Neural crest cell (in vitro differentiated cells): ENCODE measurements at places on chromosomes 12 and 14. TPM values are rescaled to one million over a fixed set of nuclear protein-coding genes. Genes with fewer than 3 reads are reported as not detected.

GRCh38 chr12:46473634-46474329, 101.2 kb upstream of the SLC38A2 start:
- H3K4me1 ChIP-seq, result peaks cover 5% of the 10 kb centered on the region
- no peak for DNase-seq
- no peak overlapping the region for H3K4me3 ChIP-seq
- no peaks in the 10 kb centered on the region for H3K36me3 ChIP-seq

DNA sequence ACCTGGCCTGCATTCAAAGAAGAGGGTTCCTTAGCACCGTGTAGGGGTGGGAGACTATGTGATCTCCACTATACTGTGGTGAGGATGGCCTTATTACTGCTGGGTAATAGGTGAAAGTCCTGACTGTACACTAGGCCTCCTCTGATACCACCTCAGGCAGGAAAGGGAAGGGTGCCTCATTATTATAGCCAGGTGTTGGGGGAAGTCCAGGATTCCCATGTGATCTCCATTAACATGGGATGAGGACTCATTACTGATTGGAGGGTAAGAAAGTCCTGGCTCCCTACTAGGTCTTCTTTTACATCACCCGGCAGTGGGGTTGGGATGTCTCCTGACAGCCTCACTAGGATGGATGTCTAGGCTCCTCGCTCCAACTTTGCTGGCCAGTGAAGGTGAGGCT, 252.1 kb downstream of the LRIG3 start:
- H3K27me3 ChIP-seq, result no peaks in the 10 kb centered on the region
- H3K36me3 ChIP-seq, result peaks cover 6% of the 10 kb centered on the region
- no peak overlapping the region for H3K4me3 ChIP-seq

PRKD1 gene
- 12.4 and 13.5 TPM in 2 replicates for total RNA-seq

DNA sequence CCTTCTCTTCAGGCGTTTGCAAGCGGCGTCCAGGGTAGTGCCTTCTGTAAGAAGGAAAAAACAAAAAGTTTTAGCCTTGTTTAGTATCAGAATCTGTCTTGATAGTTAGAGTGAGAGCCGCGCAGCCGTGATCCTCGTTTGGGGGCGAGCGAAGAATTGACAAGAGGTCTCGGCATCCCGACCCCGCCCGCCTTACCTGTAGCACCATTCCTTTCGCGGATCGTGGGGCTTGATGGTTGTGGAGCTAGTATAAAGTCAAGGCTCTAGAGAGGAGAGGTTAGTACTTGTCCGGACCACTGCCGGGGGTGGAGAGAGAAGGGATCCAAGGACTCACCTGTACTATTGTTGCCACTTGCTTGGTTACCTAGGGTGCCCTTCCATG, 494 bp downstream of the TMTC3 start:
- peaks cover 42% of the 10 kb centered on the region for H3K4me1 ChIP-seq
- H3K4me3 ChIP-seq, result peak overlapping the region; percentile 95
- H3K27me3 ChIP-seq, result no peaks in the 10 kb centered on the region

ESPL1 gene
- total RNA-seq, result 56.3 and 65.8 TPM in 2 replicates

- peaks cover 2% of the 10 kb centered on the region for H3K36me3 ChIP-seq
- no peak for DNase-seq
- H3K4me1 ChIP-seq, result peaks cover 28% of the 10 kb centered on the region
- no peaks in the 10 kb centered on the region for H3K27me3 ChIP-seq
- H3K4me3 ChIP-seq, result no peak overlapping the region
Measured at GRCh38 chr12:42990387-42990786, 400.8 kb upstream of the PRICKLE1 start.

DNA sequence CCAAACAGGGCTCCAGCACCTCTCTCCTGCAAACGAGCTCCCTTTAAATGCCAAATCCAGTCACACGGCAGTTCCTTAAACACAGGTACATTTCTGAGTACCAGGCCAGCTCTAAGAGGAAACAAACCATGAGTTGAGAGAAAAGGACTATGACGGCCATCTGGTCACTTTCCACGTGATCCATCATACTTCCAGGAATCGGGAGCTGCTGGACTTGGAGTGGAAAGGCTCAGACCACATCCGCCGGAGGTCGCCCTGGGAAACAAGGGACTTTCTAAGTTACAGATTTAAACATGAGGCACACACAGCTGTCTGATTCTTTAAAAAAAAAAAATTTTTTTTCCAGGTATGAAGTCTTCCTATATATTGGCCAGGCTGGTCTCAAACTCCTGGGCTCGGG, 39.2 kb downstream of the ACADS start:
- H3K27ac ChIP-seq, result no peak overlapping the region
- no peak for DNase-seq
- H3K4me3 ChIP-seq, result no peak overlapping the region
- peaks cover 18% of the 10 kb centered on the region for H3K36me3 ChIP-seq
- peaks cover 19% of the 10 kb centered on the region for H3K4me1 ChIP-seq

DNA sequence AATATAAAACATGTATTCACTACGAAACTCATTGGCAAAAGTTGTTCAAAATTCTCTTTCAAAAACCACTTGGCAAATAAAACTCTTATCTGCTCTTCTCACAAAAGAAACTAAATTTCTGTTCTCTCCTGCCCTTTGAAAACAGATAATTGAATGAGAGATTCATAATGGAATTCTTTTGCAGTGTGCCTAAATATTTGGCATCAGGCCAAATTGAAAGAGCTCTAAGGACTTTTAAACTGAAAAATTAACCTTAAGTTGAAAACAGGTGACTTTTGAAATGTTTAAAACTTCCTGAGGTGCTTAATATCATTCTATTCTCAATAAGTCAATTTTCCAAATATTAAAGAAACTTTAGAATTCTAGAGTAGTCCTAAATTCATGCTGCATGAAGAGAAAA, 136.4 kb downstream of the FSCB start:
- H3K36me3 ChIP-seq, result no peaks in the 10 kb centered on the region
- no peak overlapping the region for H3K27ac ChIP-seq
- no peaks in the 10 kb centered on the region for H3K27me3 ChIP-seq
- no peaks in the 10 kb centered on the region for H3K4me1 ChIP-seq
- H3K4me3 ChIP-seq, result no peak overlapping the region
- DNase-seq, result no peak

CABP1 gene
- 1.1 and 1.2 TPM in 2 replicates for total RNA-seq

DNA sequence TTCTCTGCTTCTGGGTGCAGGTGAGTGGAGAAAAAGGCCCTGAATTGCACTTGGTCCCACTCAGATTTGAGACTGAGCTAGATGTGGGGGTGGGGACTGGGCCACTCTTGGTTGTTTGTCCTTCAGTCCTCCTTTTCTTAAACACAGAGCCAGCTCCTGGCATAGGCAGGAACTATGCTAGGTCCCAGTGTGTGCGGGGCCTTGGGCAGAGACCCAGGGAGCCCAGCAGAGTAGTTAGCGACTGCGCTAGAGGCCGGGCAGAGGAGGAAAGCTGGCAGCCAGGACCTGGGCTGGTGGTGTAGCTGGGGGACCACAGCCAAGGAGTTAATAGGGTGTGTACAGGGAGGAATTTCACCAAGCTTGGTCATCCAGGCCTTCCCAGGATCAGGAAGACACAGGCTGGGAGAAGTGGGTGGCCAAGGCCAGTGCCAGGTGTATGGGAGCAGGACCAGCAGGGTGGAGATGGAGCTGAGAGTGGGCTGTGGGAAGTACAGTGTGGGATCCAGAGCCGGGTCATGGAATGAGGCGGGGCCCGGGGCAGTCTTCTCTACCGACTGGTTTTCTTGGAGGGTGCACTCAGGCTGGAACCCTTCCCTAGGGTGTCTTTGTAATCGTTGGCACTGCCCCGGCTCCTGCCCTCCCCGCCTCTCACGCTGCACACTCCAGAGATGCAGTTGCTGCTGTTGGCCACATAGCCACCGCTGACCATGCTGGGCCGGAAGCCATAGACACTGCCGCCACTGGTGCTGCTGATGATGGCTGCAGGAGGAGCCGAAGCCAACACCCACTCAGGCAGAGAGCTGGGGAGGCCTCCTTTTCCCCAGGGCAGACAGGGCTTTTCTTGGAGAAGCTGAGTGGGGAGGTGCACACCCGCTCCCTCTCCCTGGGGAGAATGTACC, 8.7 kb downstream of the KRT71 start:
- H3K36me3 ChIP-seq, result no peaks in the 10 kb centered on the region
- peaks cover 12% of the 10 kb centered on the region for H3K27me3 ChIP-seq
- H3K4me1 ChIP-seq, result no peaks in the 10 kb centered on the region

- H3K27me3 ChIP-seq, result no peaks in the 10 kb centered on the region
- no peak overlapping the region for H3K27ac ChIP-seq
- peaks cover 30% of the 10 kb centered on the region for H3K4me1 ChIP-seq
- peaks cover 9% of the 10 kb centered on the region for H3K36me3 ChIP-seq
Measured at GRCh38 chr12:114935658-114936057, 251.7 kb upstream of the TBX3 start.

- no peak overlapping the region for H3K4me3 ChIP-seq
- no peak for DNase-seq
- no peaks in the 10 kb centered on the region for H3K27me3 ChIP-seq
- no peaks in the 10 kb centered on the region for H3K4me1 ChIP-seq
Measured at GRCh38 chr14:94284221-94284620, 8.8 kb downstream of the SERPINA10 start.

- H3K36me3 ChIP-seq, result no peaks in the 10 kb centered on the region
- no peak for DNase-seq
- no peak overlapping the region for H3K4me3 ChIP-seq
- H3K27ac ChIP-seq, result no peak overlapping the region
- peaks cover 10% of the 10 kb centered on the region for H3K27me3 ChIP-seq
Measured at GRCh38 chr12:95557625-95558024, 6.3 kb upstream of the USP44 start.

GRCh38 chr12:101713930-101714329, 16.5 kb downstream of the CHPT1 start:
- no peak overlapping the region for H3K4me3 ChIP-seq
- DNase-seq, result no peak
- peaks cover 17% of the 10 kb centered on the region for H3K4me1 ChIP-seq
- no peaks in the 10 kb centered on the region for H3K27me3 ChIP-seq
- H3K36me3 ChIP-seq, result no peaks in the 10 kb centered on the region
- no peak overlapping the region for H3K27ac ChIP-seq

RAB2B gene
- total RNA-seq, result 30.2 and 31.6 TPM in 2 replicates

- H3K4me1 ChIP-seq, result no peaks in the 10 kb centered on the region
- no peak overlapping the region for H3K4me3 ChIP-seq
- peaks cover 72% of the 10 kb centered on the region for H3K36me3 ChIP-seq
- H3K27ac ChIP-seq, result no peak overlapping the region
- no peaks in the 10 kb centered on the region for H3K27me3 ChIP-seq
- no peak for DNase-seq
Measured at GRCh38 chr12:132941336-132941954, 14.7 kb downstream of the ZNF605 start.

DNA sequence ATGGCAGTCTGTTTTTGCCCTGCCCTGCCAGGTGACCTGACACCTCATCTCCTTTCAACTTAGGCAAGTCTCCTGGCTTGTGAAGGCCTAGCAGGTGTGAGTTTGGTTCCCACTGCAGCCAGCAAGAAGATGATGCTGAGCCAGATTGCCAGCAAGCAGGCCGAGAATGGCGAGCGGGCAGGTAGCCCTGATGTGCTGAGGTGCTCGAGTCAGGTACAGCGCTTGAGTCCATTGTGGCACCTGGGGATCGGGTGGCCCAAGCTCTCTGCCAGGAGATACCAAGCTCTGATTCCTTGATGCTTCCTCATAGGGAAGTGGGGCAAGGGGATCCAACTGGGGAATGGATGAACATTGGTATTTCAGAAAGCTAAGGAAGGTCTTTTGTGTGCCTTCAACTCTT, 4.1 kb upstream of the CSAD start:
- DNase-seq, result no peak
- H3K4me3 ChIP-seq, result no peak overlapping the region
- no peak overlapping the region for H3K27ac ChIP-seq
- no peaks in the 10 kb centered on the region for H3K27me3 ChIP-seq
- H3K4me1 ChIP-seq, result peaks cover 40% of the 10 kb centered on the region

GRCh38 chr12:6167327-6168280, 32.6 kb upstream of the CD9 start:
- no peaks in the 10 kb centered on the region for H3K36me3 ChIP-seq
- DNase-seq, result no peak
- H3K27me3 ChIP-seq, result no peaks in the 10 kb centered on the region
- no peaks in the 10 kb centered on the region for H3K4me1 ChIP-seq
- no peak overlapping the region for H3K4me3 ChIP-seq

GRCh38 chr14:94775091-94775870, 5.4 kb upstream of the GSC start:
- no peak for DNase-seq
- no peak overlapping the region for H3K27ac ChIP-seq
- peaks cover 23% of the 10 kb centered on the region for H3K4me1 ChIP-seq
- no peak overlapping the region for H3K4me3 ChIP-seq

DNA sequence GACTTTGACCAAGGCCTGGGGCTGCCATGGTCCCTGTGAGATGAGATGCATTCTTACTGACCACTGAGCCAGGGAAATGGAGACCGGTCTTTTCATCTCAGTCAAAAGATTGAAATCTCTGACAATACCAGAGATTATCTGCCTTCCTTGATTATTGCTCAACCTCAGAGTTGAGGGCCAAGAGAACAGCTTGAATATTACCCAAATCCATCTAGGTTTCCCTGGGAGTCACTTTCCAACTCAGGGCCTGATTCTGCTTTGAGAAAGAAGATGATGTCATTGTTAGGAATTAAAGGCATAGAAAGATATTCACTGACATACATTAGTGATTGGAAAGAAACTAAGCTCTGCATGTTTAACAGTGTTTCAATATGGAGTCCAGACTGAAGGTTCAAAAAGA, 515.9 kb upstream of the TBX3 start:
- H3K27ac ChIP-seq, result no peak overlapping the region
- H3K27me3 ChIP-seq, result no peaks in the 10 kb centered on the region
- H3K4me1 ChIP-seq, result no peaks in the 10 kb centered on the region
- H3K36me3 ChIP-seq, result no peaks in the 10 kb centered on the region
- DNase-seq, result no peak

DNA sequence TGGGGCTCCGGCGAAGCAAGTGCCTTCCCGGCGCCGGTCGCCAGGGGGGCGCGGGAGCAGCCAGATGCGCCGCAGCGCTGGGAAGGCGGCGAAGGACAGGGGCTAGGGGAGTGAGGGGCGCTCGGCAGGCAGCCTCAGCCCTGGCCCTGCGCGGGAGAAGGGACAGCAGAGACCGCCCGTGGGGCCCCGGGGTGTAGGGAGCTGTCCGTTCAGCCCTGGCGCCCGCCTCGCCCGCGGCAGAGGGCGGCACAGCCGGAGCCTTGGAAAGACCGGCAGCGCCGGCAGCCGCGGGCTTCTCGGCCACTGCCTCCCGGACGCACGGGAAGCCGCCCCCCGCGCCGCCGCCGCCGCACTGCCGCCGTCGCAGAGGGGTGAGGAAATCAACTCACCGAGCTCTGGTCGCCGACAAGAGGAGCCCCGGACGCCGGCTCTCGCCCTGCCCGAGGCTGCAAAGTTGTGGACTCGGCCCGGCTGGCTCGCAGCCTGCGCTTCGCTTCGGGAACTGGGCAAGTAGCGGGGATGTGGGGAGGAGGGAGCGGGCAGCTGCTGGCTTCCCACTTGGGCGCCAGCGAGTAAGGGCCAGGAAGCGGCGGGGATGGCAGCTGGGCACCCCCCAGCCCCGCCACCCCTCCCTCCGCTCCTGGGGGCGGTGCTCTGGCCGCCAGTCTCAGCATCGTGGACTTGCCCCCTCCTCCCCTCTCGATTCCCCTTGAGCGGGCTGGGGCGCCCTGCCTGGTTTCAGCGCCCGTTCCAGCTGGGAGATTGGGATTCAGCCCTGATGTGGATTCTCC, at the start of gene ZDHHC22:
ZDHHC22 (minus strand) TSS at position 578 of the 791 bp plus-strand sequence. CDS start 2,053 bp downstream, outside the sequence.
- peak within 1 kb of the TSS; percentile 89 for H3K4me3 ChIP-seq
- DNase-seq, result peak; percentile 77
- no peak within 1 kb of the TSS for H3K27ac ChIP-seq
- no peaks in the 10 kb centered on the region for H3K36me3 ChIP-seq

MYH6 gene
- not detected in 2 replicates for total RNA-seq

RPS6KA5 gene
- 2.0 and 2.2 TPM in 2 replicates for total RNA-seq

OVCH1 gene
- 0.16 and 0.37 TPM in 2 replicates for total RNA-seq

RAB15 gene
- 16.5 and 17.9 TPM in 2 replicates for total RNA-seq

GRCh38 chr12:103736572-103736971, 104.5 kb downstream of the NT5DC3 start:
- H3K4me3 ChIP-seq, result no peak overlapping the region
- peaks cover 35% of the 10 kb centered on the region for H3K27me3 ChIP-seq
- DNase-seq, result no peak
- peaks cover 3% of the 10 kb centered on the region for H3K36me3 ChIP-seq

TAS2R9 gene
- 0.39 TPM in 1 of 2 replicates, not detected in the other for total RNA-seq
